ENCODE measurements at places on chromosomes 16 and 17. TPM values are rescaled to one million over a fixed set of nuclear protein-coding genes. Genes with fewer than 3 reads are reported as not detected.

PTX4 gene
- total RNA-seq, result not detected

CHST6 gene
- total RNA-seq, result 3.0 TPM

C16orf92 gene
- not detected for total RNA-seq

ATP2A1 gene
- 1.4 TPM for total RNA-seq

TTYH2 gene
- 0.60 TPM for total RNA-seq

KRTAP4-3 gene
- total RNA-seq, result not detected

CCDC200 gene
- total RNA-seq, result not detected

DNA sequence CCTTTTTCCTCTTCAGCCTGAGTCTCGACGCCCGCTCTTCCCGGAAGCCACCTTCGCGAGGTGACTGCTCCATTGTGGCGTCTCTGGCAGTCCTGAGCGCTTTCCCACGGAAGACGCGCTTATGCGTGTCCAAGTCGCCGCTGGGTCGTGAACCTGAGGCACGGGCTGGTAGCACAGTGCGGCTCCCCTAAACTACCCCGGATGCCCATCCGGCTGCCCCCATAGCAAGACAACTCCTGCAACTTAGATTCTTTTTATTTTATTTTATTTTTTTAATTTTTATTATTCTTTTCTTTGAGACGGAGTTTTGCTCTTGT lies 2.1 kb upstream of the ESRP2 start:
- DNase-seq, result no peak

DNA sequence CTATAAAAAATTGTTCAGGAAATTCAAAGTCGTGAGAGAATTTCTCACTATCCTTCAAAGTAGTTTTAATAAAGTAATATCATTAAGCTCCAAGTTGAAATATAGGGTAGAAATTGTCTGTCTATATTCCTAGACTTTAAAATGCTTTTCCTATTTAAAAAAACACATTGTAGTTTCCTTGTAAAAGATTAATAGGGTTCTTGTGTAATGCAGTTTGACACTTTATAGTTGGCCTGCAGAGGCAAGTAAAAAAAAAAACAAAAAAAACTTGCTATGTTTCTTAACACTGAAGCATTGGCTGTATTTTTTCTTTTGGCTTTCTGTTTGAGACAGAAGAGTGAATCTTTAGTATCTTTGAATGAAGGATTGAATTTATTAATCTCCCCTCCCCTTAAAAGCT lies 17.4 kb downstream of the CPD start:
- DNase-seq, result no peak

DNA sequence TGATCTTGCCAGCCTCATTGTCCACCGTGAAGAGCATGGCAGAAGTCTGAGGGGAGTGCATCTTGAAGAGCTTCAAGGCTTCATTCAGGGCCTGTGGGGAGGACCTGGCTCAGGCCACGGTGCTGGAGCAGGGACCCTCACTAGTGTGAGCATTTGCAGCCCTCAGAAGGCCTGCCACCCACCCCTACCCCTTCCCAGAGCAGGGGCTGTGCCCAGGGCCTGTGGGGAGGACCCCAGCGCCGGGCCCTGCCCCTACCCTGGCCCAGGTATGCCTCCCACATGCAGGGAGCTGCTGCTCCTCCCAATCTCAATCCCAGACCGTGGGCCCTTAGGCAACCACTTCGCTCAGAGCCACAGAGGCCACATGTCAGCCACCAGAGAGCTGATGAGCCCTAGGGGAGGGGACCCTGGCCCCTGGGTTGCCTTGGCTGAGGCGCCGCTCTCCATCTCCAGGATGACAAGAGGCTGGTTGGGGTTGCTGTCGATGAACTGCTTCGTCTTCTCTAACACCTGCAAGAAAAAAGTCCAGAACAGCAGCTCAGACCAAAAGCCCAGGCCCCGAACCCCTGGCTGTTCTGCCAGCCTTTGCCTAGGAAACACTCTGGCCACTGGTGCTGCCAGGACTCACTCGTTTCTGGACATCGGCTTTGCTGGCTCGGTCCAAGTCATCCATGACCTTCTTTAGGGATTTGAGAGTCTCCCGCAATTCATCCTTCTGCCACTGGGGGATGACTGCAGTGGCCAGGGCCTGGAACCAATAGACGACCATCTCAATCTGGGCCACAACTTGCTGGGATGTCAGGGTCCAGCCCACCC lies 1.8 kb upstream of the EXOSC6 start:
- peak; percentile 26 for DNase-seq

GRCh38 chr16:1834096-1834495 lies 7.1 kb downstream of the FAHD1 start:
- no peak for DNase-seq

GRCh38 chr17:50429793-50430192 lies 3.8 kb downstream of the ACSF2 start:
- DNase-seq, result no peak

- DNase-seq, result no peak
Observed at GRCh38 chr16:24646646-24646995, 82.8 kb upstream of the TNRC6A start.

DNA sequence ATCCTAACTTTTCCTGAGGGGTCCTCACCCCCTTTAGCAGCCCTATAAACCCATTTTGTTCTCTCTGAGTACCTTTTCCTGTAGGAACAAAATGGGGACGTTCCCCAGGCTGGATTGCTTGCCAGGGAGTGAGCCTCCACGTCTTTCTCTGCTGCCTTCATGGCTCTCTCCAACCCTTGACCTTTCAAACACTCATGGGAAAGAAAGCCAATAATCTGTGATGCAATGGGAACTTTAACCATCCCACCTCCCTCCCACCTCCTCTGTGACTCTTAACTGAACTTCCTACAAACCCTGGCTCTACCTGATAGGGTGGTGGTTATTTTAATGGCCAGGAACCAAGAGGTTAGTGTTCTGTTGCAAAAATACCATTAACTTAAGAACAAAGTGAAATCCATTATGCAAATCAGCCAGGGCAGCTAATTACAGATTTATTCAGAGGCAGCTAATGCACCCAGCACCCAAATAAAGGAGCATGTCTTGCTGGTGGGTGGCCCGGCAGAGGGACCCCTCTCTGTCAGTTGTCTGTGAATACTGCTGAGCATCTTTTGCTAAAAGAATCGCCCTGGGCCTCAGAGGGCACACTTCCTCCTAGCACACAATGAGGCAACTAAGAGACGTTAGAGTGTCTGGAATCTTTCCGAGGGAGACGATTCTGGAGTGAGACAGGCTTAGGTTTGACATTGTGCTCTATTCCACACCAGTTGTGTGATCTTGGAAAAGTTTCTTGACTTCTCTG lies 3.0 kb downstream of the PIPOX start:
- no peak for DNase-seq

DNA sequence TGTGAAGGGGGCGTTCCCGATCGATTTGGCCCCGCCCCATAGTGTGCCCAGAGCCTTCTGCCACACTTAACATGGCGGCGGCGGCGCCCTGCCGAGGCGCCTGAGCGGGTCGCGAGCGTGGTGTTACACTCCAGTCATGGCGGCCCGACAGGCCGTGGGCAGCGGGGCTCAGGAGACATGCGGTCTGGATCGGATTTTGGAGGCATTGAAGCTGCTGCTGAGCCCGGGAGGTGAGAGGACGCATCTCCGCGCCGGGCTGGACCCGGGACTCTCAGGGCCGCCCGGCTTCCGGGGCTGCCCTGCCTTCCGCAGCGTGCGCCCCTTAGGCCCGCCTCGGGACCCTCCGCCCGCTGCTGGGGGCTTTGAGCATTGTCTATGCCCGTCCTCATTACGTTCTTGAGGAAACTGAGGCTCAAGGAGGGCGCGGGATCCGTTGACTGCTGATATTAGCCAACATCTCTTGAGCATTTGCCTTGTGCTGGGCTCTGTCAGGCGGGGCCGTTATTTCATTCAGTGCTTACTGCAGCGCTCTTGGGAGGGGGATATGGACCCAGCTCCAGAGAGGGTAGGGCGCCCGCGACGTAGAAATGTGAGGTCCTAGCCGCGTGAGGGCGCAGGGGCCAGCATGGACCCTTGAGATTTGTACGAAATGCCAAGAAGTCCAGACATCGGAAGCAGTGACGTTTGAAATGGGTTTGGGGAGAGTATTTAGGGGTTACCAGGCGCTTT lies at the start of gene TANGO6:
TANGO6 (plus strand) TSS at position 50 of the 729 bp plus-strand sequence; CDS start at position 137, 87 bp downstream.
- peak; percentile 89 for DNase-seq

GRCh38 chr16:27779641-27780164 lies 229.8 kb downstream of the KATNIP start:
- DNase-seq, result no peak

DNA sequence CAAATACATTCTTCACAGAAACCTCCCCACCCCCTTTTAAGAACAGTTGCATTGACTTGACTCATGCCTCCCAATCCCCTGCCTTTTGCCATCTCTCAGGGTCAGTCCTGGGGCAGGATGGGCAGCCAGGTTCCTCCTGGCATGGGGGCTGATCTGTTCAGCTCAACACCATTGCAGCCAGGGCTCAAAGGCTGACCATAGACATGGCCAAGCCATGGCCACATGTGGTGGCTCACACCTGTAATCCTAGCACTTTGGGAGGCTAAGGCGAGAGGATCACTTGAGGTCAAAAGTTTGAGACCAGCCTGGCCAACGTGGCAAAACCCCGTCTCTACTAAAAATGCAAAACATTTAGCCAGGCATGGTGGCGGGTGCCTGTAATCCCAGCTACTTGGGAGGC lies 14.1 kb downstream of the ATP2C2 start:
- no peak for DNase-seq

DNA sequence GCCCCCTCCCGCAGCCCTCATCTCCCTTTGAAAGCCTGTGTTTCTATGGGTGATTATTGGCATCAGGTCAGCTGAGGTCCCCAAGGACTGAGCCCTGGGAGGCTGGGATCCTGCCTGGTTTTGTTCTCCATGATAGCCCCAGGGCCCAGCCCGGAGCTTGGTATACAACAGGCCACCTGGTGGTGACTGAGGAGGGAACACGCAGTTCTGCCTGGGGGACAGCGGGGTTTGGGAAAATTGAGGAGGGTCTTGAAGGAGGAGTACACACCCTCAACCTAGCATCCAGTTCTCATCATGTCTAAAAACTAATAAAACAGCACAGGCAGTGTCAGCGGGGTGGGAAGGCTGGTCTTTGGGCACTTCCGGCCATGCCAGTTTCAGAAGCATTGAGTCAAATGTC lies 335.1 kb downstream of the CPPED1 start:
- no peak for DNase-seq

GRCh38 chr16:30075503-30076275 lies at the start of gene PPP4C:
Gene PPP4C, plus strand, starts transcription at chr16:30075994. Its CDS starts 384 bp downstream, at chr16:30076378.
- peak; percentile 95 for DNase-seq

- no peak for DNase-seq
Observed at GRCh38 chr17:48064638-48065037, 16.5 kb downstream of the NFE2L1 start.

Measured in transverse colon (tissue), 4 donors.